ENCODE measurements at places on chromosomes 12 and 14. TPM values are rescaled to one million over a fixed set of nuclear protein-coding genes. Genes with fewer than 3 reads are reported as not detected.

DNA sequence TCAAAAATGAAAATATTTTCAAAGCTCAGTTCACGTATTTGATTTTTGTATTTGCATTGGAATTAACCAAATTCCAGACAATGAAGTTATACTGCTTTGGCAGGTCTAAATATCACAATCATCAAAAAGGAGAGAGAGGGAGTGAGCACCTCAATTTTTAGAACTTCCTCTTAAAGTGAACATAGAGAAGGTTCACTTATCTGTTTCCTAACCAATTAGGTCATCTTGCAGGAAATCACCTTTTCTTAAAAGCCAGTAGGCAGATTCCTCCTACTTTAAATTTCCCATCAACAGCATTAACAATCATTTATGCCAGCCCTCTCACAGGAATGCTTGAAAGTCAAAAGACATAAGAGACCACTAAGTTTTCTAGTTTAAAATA is 388.7 kb downstream of the ZFP36L1 start:
- ATAC-seq: no peak

- peak; percentile 19 for ATAC-seq
Measured at GRCh38 chr14:74891870-74892269, 10.2 kb downstream of the DLST start.

DNA sequence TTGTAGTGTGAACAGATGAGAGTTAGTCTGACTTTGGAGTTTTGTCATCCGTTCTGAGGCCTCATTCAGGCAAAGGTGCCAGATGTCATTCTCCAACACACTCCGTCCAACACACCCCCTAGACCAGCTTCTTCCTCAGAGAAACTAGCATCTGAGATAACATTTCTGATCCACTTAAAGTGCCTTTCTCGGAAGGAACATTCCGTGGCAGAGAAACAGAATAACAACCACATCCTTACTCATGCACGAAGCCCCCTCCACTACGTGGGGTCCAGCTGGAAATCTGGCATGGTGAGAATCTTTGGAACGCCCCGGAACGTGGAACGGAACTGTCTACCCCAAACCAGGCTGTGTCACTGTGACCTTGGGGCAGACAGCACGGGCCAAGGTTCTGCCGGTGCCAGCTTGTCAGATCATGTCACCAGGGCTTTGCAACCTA is 17.0 kb upstream of the BCL7A start:
- no peak for ATAC-seq

DNA sequence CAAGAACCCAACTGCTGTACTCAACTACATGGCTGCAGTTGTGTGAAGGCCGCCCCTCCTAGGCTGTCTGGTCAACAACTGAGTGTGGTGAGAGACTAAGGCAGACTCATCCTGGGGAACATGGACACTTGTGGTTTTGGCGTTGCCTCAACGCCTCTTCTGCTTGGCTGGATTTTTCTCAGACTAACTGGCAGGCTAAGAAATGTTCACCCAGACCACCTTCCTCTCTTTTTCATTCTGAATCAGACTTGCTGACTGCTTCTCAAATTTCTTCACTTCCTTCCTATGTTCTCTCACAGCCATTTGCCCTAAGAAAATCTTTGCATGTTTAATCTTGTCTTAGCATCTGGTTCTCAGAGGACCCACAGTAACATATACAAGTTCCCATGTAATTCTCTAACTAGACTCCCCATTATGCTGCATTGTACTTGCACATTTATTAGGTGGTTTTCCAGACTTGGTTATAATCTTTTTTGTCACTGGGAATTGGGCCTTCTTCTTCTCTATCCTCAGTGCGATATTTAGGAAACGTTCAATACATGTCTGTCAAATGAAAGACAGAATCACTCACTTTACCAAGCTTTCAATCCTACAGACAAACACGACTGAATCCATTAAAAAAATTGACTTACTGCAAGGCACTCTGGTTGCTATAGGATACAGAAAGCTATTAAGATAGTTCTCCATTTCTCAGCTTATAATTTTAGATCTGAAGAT is 327.6 kb downstream of the CCER1 start:
- ATAC-seq: no peak

DNA sequence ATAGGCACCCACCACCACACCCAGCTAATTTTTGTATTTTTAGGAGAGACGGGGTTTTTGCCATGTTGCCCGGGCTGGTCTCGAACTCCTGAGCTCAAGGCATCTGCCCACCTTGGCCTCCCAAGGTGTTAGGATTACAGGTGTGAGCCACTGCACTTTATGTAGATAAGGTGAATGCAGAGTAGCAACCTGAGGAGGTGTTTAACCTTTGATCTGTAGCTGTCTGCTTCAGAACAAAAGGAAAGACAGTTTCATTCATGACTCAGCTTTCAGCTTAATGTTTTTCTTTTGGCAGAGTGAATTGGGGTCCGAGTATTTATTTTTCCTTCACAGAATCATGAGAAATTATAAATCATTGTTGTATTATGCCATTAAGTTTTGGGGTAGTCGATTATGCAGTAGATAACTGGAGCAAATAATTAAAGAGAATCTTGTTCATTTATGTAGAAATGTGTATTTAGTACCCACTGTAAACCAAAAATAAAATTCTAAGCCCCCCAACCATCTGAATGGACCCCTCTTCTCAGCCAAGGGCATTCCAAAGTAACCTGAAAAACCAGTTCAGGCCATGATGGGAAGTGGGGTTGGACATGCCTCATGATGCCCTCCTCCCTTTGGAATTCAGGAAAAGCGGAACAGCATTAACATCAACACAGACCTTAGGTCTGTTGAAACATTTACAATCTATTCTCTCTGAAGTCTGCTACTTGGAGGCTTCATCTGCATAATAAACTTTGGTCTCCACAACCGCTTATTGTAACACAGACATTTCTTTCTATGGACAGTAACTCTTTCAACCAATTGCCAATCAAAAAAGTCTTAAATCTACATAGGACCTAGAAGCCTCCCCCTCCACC is 10.7 kb upstream of the STX2 start:
- ATAC-seq: no peak

DNA sequence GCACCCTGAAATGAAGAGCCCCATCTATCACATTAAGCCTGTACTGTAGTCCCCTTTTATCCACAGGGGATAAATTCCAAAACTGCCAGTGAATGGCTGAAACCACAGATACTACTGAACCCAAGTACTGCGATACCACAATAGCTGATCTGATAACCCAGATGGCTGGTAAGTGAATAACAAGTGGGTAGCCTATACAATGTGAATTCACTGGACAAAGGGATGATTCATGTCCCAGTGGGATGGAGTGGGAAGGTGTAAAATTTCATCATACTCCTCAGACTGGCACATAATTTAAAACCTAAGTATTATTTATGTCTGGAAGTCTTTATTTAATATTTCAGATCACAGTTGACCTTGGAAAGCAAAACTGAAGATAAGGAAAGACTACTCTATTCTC is 201.3 kb downstream of the GPHN start:
- no peak for ATAC-seq

- ATAC-seq: no peak
Measured at GRCh38 chr12:8031872-8032241, 659 bp upstream of the FOXJ2 start.

DNA sequence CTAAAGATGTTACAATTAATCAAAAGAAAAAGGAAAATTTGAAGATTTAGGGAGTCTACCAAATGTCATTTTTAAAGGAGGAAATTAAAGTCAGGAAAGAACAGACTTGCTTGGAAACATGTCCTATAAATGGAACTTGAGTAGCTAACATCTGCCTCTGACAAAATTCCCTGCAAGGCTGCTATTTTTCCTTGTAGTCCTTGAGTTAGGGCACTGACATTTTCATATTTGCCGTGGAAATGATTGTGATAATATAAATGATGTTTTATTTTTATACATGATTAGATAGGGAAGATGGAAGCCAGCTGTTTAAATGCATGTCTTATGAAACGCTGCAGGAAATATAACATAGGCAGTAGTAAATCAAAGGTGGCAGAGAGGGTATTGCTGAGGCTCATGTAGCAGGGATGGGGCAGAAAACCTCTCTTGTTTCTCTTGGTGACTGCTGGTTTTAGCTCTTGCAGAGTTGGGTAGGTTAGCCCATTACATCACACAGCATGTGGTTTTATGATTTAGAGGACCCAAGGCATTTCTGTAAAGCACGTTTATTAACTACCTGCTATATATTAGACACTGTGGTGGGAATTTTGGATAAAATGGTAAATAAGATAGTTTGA is 21.7 kb downstream of the NUBPL start:
- ATAC-seq: no peak

DNA sequence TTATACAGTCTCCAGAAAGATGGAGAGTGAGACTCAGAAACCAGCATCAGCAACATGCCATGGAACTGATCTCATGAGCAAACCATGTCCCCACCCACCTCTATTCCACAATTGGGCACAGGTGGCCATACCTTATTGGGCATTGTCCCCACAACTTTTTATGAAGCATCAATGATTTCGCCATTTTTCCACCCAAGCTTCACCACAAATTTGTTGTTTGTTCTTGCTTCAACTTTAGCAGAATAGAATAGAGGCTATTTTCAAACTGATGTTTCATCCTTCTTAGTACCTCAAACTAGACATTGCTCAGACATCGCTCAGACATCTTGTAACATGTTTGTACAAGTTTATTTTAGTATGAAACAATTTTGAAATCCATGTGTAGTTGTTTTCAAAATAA is 112.5 kb upstream of the TMTC2 start:
- no peak for ATAC-seq

GRCh38 chr14:34128665-34129064 is 177.8 kb upstream of the EGLN3 start:
- no peak for ATAC-seq

DNA sequence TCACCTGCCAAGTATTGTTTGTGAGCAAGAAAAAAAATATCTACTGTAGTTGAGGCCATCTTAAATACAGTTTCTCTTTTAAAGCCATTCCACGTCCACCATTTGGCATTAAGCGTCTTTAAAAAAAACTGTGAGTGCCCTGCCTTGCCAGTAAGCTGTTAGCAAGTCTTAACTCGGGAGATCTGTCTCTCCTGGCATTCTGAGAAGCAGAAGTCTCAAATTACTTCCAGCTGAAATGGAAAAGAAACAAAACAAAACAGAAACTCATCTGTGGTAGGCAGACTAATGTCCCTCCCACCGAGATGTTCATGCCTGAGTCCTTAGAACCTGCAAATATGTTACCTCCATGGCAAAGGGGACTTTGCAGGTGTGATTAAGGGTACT is 126.2 kb downstream of the CRADD start:
- peak; percentile 59 for ATAC-seq

DNA sequence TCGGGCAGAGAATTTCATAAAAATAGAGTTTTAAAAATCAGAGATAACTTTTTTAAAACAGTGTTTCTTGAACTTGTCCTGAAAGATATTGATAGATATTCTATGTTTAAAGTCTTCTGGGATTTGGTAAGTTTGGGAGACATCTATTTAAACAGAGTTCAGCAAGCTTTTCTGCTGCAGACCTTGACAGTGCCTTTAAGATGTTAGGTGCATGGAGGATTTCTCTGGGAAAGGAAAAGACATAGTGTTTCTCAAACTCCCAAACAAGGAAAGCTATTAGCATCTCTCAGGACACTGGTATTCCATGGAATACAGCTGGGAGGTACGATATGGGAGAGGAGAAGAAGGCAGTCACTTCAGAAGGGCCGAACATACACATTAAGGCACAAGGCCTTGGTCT is 97.8 kb downstream of the RBM19 start:
- no peak for ATAC-seq

DNA sequence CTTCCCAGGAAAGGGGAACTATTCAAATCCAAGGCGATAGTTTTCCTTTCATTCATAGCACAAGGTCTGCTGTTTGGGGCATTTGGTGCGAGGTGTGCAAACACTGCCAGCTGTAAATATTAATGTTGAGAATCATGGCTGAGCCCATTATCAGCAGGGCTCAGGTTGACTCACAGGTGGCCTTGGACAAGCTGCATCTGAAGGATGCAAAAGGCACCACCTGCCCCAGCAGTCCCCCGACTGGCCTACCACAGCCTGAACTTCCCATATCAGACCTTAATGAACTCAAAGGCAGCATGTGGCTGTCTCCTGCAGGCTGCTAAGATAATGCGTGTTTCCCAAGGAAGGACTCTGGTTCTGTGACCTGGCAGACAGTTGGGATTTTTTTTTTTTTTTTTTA is 93.3 kb upstream of the MAP1LC3B2 start:
- ATAC-seq: no peak

DNA sequence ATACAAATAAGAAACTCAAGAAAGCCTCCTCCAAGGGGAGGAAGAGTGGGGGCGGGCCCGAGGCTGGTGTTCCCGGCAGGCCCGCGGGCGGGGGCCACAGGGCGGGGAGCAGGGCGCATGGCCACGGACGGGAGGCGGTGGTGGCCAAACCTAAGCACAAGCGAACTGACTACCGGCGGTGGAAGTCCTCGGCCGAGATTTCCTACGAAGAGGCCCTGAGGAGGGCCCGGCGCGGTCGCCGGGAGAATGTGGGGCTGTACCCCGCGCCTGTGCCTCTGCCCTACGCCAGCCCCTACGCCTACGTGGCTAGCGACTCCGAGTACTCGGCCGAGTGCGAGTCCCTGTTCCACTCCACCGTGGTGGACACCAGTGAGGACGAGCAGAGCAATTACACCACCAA is 8.7 kb downstream of the DACT1 start:
- no peak for ATAC-seq

DNA sequence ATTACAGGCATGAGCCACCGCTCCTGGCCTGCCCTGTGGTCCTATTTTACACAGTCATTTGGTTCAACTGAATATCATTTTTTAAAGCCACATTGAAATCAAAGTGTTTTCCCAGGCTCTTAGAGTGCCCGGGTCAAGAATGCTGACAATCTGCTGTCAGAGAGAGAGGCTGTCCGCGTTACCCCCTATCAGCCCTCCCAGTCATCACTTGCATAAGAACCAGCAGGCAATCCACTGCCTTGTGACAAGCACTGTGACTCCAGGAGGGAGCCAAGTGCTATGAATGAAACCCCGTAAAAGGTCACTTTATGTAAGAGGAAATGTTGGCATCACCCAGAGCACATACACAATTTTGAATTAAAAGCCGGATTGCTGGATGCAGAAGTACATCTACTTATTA is 13.5 kb downstream of the PHLDA1 start:
- ATAC-seq: no peak

GRCh38 chr14:27181333-27181732 is 583.5 kb upstream of the NOVA1 start:
- no peak for ATAC-seq

- ATAC-seq: peak; percentile 94
Measured at GRCh38 chr12:119208626-119209061, 29.9 kb downstream of the HSPB8 start.

CLEC4C gene
- total RNA-seq: not detected

PPM1A gene
- 65.2 TPM for total RNA-seq
